Right lung (tissue), 10 donors: ENCODE measurements at places on chromosomes 1 and 21. TPM values are rescaled to one million over a fixed set of nuclear protein-coding genes. Genes with fewer than 3 reads are reported as not detected.

DNA sequence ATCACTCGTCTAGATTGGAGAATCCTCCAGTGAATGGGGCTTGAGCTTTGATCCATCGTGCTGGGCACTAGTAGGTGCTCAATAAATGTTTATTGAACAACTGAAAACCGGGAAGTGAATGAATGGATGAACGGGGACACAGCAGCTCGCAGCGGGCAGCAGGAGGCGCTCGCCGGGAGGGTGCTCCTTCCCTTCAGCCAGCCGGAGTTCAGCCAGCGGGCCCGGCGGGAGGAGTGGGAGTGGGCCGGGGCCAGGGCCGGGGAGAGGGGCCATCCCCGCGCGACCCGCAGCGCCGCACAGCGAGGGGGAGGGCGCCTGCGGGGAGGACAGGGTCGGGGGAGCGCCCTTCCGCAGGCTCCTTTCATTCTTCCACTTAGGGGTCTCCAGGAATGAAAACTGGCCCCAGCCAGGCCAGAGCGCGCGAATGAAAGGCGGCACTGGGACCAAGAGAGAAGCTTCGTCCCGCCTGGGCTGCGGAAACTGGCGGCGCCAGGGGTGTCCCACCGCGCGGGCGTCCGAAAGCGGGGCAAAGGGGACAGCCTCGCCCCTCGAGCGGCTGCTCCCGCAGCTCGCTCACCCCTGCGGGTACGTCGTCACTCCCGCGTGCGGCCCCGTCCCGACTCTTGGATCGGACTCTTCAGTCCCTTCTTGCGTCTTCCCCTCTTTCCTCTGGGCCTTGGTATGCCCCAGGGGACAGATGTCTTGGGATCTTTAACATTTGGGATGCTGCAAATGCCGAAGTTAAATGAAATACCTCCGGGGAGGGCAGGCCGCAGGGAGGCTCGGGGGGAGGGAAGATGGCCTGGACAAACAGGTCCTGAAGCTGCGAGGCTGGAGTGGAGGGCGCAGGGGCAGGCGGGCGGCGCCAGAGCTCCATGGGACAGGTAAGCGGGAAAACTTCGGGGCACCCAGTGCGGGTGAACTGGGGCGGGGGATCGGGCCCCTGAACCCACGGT, 3.6 kb upstream of the INAVA start:
- DNase-seq: peak; percentile 79

GRCh38 chr1:241401156-241401555, 44.2 kb upstream of the RGS7 start:
- no peak for DNase-seq

C21orf58 gene
- 16.7 TPM for polyA plus RNA-seq

ANKRD13C gene
- 30.9 TPM for polyA plus RNA-seq

DNA sequence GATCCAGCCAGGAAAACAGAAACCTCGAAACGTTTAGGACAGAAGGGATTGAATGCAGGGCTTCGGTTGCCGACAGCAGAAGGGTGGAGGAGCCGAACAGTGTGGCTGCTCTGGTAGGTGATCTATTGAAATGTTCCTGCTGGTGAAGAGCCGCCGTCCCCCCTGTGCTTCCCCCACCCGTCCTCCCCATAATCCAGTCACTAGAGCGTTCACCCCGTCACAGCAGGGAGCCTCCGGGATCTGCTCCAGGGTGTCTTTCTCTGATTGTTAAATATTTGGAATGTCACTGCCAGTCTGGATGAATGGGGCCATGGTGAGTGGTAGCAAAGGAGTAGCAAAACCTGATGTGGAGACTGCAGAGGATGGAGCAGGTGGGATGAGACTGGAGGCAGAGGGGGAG, 255.1 kb upstream of the CSF3R start:
- no peak for DNase-seq

OR2T12 gene
- polyA plus RNA-seq: 0.03 TPM

SLC30A2 gene
- 0.49 TPM for polyA plus RNA-seq

TATDN3 gene
- 18.9 TPM for polyA plus RNA-seq

LENEP gene
- polyA plus RNA-seq: 0.46 TPM

RUNX3 gene
- polyA plus RNA-seq: 1.5 TPM

GRCh38 chr1:22420455-22421053, 31.1 kb upstream of the ZBTB40 start:
- DNase-seq: peak; percentile 80

- no peak for DNase-seq
These were observed 52.5 kb downstream of the ERI3 start for GRCh38 chr1:44302541-44302940.

GRCh38 chr21:17828223-17828622, 9.1 kb upstream of the C21orf91 start:
- no peak for DNase-seq

- no peak for DNase-seq
These were observed 29.1 kb upstream of the KIAA0040 start for GRCh38 chr1:175221557-175222175.

DNA sequence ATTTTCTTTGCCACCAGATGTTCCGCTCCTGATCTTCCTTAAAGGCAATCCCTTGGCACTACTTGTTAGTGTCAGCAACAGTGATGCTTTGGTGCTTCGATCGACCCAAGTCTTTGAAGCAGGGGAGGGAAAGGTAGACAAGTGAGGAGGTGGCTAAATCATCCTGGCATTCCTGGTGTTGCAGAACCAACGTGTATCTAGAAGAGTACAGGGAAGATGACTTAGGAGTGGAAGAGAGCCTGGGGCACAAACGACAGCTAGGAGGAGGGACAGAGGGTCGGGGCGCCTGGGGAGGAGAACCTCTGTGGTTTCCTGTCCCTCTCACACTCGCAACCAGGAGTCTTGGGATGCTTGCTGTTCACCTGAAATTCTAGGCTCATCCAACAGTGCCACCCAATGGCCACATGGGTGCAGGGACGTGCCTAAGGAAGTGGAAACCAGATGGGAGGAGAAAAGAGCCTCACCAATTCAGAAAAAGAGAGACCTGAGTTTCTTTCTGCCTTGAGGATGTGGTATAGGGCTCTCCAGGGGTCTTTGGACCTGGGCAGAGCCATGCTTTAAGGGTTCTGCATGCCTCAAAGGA, 9.5 kb upstream of the KCNA2 start:
- peak; percentile 45 for DNase-seq

- peak; percentile 95 for DNase-seq
These were observed 6.3 kb downstream of the EFNA3 start for GRCh38 chr1:155084722-155085503.

DNA sequence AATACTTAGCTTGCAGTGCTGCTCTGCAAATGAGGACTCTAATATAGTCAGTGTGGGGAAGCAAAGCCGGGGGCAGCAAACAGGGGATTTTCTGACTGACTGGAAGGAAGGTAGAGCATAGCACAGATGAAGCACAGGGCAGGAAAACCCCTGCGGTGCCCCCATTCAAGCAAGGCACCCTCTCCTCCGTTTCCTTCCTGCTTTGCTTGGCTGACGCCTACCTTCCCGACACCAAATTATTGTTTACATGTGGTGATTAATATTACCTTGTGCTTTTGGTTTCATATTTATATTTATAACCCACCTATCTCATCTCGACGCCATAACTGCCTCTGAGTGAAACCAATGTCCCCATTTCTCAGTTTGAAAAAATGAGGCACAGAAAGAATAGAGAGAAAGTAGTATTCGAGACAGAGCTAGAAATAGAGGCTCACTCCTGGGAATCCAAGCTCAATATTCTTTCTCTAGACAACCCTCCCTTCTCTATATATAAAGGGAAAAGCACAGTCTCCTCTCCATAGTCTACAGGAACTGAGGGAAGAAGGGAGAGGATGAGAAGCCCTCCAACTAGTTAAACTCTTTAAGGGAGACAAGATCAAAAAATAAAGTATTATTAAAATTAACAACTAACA, 41.3 kb downstream of the PIK3C2B start:
- no peak for DNase-seq

OR2L2 gene
- 0.06 TPM for polyA plus RNA-seq

- no peak for DNase-seq
These were observed 40.8 kb upstream of the UTS2 start for GRCh38 chr1:7893529-7894180.

ARHGAP29 gene
- 63.2 TPM for polyA plus RNA-seq

DNA sequence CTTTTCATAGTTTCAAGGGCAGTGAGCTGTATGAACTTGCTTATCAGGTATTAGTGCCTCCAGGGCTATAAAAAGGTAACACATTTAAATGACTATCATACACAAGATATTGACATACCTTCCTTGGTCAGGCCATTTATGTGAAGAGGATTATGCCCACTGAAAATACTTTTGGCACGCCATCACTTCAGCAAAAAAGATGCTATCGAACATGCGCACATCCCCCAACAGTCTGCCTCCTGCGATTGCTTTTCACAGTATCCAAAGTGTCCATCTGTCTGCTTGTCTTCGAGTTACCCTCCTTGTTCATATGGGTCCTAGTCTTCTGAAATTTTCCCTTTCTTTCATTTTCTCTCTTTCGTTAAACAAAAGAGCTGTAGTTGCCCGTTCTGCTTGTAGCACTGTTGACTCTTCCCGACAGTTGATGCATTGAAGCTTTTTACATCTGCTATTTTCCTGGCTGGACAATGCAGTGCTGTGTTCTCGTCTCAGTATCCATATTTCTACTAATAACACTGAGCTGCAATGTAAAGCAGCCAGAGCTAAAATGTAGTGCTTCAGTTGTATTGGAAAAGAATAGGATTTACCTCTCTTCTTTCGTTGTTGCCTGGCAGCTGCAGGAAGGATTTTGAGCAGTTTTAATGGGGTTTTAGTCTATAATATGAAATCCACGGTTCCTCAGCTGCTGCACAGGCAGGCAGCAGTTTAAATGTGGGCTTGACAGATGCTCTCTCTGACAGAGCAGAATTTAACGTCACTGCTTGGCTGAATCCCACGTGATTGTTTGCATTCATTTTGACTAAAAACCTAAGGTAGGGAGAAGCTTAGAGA, at the start of gene B3GALT2:
B3GALT2 (minus strand) TSS at position 713 of the 831 bp plus-strand sequence. CDS start 5,051 bp downstream, outside the sequence.
- DNase-seq: peak; percentile 81

DNA sequence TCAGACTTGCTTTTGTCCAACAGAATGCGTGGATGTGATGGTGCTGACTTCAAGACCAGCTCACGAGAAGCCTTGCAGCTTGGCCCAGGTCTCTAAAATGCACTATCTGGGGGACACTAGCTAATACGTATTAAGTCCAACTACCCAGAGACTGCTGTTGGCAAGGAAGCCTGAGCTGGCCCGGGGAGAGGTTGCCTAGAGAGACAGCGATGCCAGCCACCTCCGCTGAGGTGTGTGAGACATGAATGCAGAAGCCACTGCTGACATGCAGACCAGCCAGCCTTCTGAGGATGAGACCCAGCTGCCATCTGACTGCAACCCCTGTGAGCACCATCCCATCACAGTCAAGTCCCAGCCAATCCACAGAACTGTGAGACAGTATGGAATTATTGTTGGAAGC, 32.5 kb downstream of the THAP3 start:
- DNase-seq: no peak

TNFRSF14 gene
- polyA plus RNA-seq: 25.7 TPM

DNA sequence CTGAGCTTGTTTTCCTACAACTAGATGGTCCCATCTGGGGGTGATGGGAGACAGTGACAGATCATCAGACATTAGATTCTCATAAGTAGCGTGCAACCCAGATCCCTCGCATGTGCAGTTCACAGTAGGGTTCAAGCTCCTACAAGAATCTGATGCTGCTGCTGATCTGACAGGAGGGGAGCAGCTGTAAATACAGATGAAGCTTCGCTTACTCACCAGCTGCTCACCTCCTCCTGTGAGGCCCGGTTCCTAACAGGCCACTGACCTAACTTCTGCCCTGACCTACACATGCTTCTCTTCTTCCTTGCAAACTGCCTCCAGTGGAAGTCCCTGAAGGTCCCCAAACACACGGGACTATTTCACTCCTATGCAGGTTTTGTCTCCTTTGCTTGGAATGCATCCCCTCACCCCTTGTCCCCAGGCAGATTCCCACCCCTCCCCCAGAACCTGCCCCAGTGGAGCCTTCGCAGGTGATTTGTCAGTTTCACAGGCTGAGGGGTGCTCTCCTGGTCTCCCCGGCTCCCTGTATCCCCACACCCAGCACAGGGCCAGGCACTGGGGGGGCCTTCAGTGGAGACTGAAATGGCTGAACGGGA, 5.7 kb upstream of the ZBTB48 start:
- no peak for DNase-seq

TMEM52 gene
- polyA plus RNA-seq: 3.8 TPM

CD1D gene
- polyA plus RNA-seq: 2.2 TPM

GRCh38 chr1:24266398-24266941, 52.7 kb upstream of the GRHL3 start:
- DNase-seq: no peak

PADI1 gene
- not detected for polyA plus RNA-seq

CTSK gene
- polyA plus RNA-seq: 34.5 TPM

- DNase-seq: no peak
These were observed 99.1 kb upstream of the DISP3 start for GRCh38 chr1:11379851-11380250.

CHIT1 gene
- 0.10 TPM for polyA plus RNA-seq

- DNase-seq: no peak
These were observed 30.4 kb upstream of the SOX13 start for GRCh38 chr1:204042516-204042915.

DNA sequence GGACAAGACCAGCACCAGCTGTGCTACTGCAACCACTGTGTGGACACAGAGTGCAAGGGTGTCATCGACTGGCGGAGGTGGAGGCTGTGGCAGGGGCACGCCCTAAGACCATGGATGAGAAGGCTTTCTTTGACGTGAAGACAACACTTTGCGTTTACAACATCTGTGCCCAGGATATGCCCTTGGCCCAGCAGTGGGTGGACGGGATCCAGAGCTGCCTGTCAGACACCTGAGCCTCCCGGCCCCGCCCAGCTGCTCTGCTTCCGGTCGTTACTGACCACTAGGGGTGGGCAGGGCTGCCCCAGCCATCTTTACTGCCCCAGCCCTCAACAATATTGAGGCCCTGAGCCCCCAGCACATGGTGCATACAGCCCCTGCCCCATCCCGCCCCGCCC, 21.4 kb upstream of the NPPB start:
- no peak for DNase-seq

DNA sequence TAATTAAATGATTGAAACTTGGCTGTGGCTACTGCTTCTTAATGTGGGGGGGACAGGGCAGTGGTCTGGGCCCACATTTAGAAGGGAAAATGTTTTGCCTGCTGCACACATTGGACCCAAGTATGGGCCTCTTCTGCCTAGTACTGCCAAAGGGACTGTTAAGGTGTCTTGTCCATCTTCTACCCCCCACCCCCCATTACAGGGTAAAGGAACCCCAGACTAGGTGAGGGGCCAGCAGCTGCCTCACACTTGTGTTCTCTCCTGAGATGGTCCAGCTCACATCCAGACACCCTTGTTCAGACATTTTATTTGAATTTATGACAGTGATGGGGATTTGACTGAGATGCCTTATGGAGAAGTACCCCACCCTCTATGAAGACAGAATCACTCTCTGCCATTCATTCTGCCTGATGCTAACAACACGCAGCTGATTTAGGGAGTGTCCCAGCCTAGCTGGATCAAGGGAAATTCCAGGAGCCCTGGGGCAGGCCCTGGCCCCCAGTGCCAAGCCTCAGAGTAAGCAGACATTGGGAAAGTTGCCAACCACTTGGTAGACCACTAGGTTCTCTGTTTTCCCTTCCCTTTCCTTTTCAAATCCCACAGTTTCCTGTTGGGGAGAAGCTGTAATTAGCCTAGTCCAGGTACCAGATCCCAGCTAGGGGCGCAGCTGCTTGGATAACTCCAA, 42.1 kb downstream of the YARS1 start:
- no peak for DNase-seq
